ENCODE measurements at places on chromosomes 5 and 9. TPM values are rescaled to one million over a fixed set of nuclear protein-coding genes. Genes with fewer than 3 reads are reported as not detected.
A peak's percentile ranks its signal among the peaks of the same experiment; 100 is the strongest.

DNA sequence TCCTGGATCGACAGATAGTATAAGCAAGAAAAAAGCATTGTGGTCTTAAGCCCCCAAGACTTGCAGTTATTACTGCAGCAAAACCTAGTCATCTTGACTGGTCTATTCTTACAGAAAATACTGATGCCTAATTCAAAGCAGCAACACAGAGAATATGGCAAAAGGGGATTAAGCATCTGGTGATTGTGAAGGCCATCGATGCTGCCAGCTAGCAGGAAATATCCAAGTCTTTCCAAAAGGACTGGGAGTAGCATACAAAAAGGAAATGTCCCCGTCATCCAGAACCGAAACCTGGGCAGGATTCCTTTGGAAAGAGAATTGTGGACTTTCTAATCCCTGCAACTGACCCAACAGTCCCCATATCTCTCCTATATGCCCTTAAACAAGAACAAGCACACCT is 132.2 kb downstream of the SLF1 start:
- H3K27ac ChIP-seq, result no peak overlapping the region
- peaks cover 12% of the 10 kb centered on the region for H3K27me3 ChIP-seq
- H3K36me3 ChIP-seq, result no peaks in the 10 kb centered on the region
- no peak overlapping the region for H3K4me3 ChIP-seq
- peaks cover 7% of the 10 kb centered on the region for H3K4me1 ChIP-seq

DNA sequence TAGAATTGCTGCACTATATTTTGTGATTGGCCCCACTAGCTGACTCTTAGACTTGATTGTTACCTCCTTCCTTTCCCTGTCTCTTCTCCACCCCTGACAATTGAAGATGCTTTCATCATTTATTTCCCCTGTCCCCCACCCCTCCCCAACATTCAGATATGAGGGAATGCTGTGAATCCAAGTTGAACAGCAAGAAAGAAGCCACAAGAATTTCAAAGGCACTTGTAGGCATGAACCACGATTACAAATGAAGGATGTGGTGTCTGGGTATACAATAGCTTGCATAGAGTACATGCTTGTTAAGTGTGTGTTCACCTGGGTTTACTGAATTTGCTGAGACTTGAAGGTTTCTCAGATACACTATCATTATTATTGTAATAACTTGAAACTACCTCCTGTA is 78.3 kb upstream of the TRIO start:
- H3K4me3 ChIP-seq, result no peak overlapping the region
- peaks cover 3% of the 10 kb centered on the region for H3K27me3 ChIP-seq
- peak overlapping the region; percentile 34 for H3K27ac ChIP-seq
- peaks cover 53% of the 10 kb centered on the region for H3K4me1 ChIP-seq

The CSNK1A1 gene
- 290 TPM for total RNA-seq

The TMEM232 gene
- total RNA-seq, result 1.2 TPM

DNA sequence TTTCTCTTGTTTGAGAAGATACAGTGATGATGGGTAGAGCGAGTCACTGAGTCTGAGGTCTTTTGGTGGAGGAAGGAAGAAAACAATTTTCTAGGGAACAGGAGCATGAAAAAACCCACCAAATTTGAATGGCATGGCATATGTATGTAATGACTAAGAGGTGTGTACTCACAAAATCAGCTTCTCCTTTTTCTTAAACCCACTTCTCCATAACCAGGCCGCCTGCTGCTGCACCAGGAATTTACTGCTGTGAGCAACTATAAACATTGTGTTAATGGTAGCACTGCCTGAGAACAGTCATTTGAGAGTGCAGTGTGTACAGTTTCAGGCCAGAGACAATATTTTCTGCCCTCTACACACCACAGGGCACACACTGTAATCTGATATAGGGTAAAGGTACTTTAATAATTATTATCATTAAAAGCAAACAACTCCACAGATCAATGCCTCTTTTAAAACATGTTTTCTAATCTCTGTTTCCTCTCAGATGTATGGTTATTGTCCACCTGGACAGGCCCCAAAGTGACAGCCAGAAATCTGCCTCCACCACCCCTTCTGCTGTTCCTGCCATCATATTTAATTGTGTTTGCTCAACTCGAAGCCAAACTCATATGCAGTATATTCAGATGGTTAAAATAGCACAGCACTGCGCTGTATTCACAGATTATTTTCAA is 241.6 kb downstream of the KIAA0825 start:
- H3K27ac ChIP-seq, result no peak overlapping the region
- no peak for DNase-seq
- peaks cover 4% of the 10 kb centered on the region for H3K27me3 ChIP-seq
- no peaks in the 10 kb centered on the region for H3K36me3 ChIP-seq
- H3K4me1 ChIP-seq, result no peaks in the 10 kb centered on the region

GRCh38 chr5:140101179-140101578 is 12.7 kb upstream of the PURA start:
- no peaks in the 10 kb centered on the region for H3K4me1 ChIP-seq
- H3K27ac ChIP-seq, result no peak overlapping the region
- no peaks in the 10 kb centered on the region for H3K36me3 ChIP-seq

GRCh38 chr9:98450496-98450895 is 195.0 kb upstream of the TBC1D2 start:
- H3K27me3 ChIP-seq, result peaks cover 4% of the 10 kb centered on the region
- peak overlapping the region; percentile 38 for H3K4me3 ChIP-seq
- DNase-seq, result peak; percentile 81
- peaks cover 47% of the 10 kb centered on the region for H3K4me1 ChIP-seq
- peak overlapping the region; percentile 80 for H3K27ac ChIP-seq

GRCh38 chr5:61881821-61882487 is 424.1 kb upstream of the KIF2A start:
- no peak for DNase-seq
- H3K27me3 ChIP-seq, result no peaks in the 10 kb centered on the region
- no peaks in the 10 kb centered on the region for H3K36me3 ChIP-seq
- no peak overlapping the region for H3K27ac ChIP-seq

The TTC16 gene
- not detected for total RNA-seq

The OR1J2 gene
- total RNA-seq, result not detected

DNA sequence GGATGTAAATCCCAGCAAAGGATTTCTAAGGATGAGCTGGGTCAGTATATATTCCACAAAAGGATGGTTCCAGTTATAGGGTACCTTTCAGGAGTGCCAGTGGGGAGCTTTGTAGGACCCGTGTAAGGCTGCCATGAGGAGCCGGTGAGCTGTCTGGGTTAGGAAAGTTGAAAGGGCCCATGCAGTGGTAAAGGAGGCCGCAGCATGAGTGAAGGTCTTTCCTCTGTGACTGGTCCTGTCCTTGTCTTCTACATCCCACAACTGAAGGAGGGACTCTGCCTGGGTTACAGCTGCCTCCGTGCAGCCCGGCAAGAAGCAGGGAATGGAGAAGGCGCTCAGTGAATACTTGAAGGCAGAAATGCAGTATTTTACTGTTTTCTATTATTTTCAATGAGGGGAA is 58.9 kb downstream of the HSPA4 start:
- peaks cover 9% of the 10 kb centered on the region for H3K27me3 ChIP-seq
- 0 out of 2 replicates have a peak, but pooled peaks cover 5% of the 10 kb centered on the region for H3K36me3 ChIP-seq
- peaks cover 34% of the 10 kb centered on the region for H3K4me1 ChIP-seq
- no peak overlapping the region for H3K4me3 ChIP-seq
- no peak overlapping the region for H3K27ac ChIP-seq

The AGXT2 gene
- total RNA-seq, result not detected

GRCh38 chr9:14331120-14331519 is 17.2 kb upstream of the NFIB start:
- DNase-seq, result no peak
- H3K27ac ChIP-seq, result no peak overlapping the region
- H3K4me1 ChIP-seq, result peaks cover 14% of the 10 kb centered on the region
- H3K4me3 ChIP-seq, result no peak overlapping the region

DNA sequence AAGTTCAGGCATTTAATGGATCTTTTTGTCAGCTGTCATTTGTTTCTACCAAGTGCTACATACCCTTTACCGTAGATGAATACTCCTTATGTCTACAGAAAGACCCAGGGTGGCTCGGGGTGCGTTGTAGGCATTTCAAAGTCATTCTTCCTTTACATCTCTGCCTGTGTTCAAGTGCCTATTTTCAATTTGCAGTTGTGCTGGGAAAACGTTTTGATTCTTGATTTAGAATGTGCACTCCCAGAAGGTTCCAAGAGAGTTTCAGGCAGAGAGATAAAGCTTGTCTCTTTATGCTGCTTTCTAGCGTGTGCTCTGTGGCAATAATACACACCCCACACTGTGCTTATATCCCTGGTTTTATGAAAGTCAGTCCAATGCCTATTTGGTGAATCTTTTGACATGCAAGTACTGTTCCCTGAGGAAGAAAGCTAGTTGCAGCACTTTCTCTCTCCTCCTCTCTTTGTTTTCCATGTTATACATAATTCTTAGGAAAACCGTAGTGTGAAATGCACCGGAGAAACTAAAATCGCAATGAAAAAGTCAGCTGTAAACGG is 828.1 kb upstream of the ZNF608 start:
- no peaks in the 10 kb centered on the region for H3K36me3 ChIP-seq
- no peak for DNase-seq
- H3K27ac ChIP-seq, result no peak overlapping the region
- H3K4me3 ChIP-seq, result no peak overlapping the region

GRCh38 chr5:7456206-7456605 is 60.3 kb downstream of the ADCY2 start:
- H3K36me3 ChIP-seq, result no peaks in the 10 kb centered on the region
- no peaks in the 10 kb centered on the region for H3K4me1 ChIP-seq
- no peaks in the 10 kb centered on the region for H3K27me3 ChIP-seq
- H3K4me3 ChIP-seq, result no peak overlapping the region
- DNase-seq, result no peak

The PDGFRB gene
- total RNA-seq, result 186 TPM

DNA sequence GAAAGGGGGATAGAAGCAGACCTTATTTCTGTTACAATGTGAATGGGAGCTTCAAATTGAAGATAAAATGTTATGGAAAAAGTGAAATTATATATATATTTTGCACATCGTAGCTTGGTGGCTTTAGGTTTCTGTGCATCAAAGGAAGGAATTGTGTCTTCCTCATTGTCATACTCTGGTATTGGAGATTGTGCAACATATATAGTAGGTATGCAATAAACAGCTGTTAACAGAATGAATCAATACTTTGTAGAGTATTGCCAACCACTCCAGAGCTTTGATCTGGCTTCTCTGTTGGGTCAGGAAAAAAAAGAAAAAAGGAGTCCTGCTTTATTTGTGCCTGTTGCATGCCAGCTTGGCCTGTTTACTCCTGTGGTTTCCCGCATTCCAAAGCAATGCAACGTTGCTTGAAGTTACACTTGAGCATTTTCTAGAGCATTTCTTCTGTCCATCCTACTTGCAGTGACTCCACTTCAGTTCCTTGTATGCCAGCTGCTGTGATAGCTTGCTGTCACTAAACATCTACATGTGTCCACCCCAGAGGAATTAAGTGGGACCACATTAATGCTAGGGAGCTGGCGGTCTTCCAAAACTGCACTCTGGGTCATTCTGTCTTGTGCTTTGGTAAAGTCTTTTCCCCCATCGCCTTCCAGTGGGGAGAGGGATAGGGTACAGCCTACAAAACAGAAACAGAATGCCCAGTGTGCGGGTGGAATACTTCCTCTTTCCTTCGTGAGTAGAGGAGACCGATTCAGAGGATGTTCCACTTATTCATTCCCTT is 62.0 kb upstream of the MEF2C start:
- H3K4me1 ChIP-seq, result peaks cover 29% of the 10 kb centered on the region
- H3K4me3 ChIP-seq, result no peak overlapping the region
- peaks cover 11% of the 10 kb centered on the region for H3K27me3 ChIP-seq
- H3K36me3 ChIP-seq, result no peaks in the 10 kb centered on the region

GRCh38 chr9:3526997-3527940 is 1.5 kb upstream of the RFX3 start:
- H3K27ac ChIP-seq, result peak overlapping the region; percentile 100
- no peak for DNase-seq
- H3K4me1 ChIP-seq, result peaks cover 42% of the 10 kb centered on the region
- H3K36me3 ChIP-seq, result peaks cover 24% of the 10 kb centered on the region

- no peaks in the 10 kb centered on the region for H3K36me3 ChIP-seq
- no peaks in the 10 kb centered on the region for H3K27me3 ChIP-seq
- no peaks in the 10 kb centered on the region for H3K4me1 ChIP-seq
- no peak overlapping the region for H3K27ac ChIP-seq
- DNase-seq, result no peak
- no peak overlapping the region for H3K4me3 ChIP-seq
These were observed 608.9 kb downstream of the DTWD2 start for GRCh38 chr5:118379470-118379869.

DNA sequence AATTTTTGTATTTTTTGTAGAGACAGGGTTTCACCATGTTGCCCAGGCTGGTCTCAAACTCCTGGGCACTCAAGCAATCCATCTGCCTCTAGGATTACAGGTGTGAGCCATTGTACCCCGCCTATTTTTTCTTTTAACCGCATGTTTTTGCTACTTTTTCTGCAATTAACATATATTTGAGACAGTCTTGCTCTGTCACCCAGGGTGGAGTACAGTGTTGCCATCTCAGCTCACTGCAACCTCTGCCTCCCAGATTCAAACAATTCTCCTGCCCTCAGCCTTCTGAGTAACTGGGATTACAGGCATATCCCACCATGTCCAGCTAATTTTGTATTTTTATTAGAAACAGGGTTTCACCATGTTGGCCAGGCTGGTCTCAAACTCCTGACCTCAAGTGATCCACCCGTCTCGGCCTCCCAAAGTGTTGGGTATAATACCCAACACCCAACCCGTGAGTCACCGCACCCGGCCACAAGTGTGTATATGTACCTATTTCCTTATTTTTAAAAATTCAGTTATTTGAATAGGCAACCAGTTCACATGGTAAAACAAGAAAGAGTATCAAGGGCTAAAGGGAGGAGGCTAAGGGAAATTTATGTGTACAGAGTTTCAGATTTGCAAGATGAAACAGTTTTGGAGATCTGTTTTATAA is 13.3 kb downstream of the PHAX start:
- H3K4me3 ChIP-seq, result no peak overlapping the region
- H3K27me3 ChIP-seq, result no peaks in the 10 kb centered on the region
- H3K4me1 ChIP-seq, result peaks cover 6% of the 10 kb centered on the region
- 0 out of 2 replicates have a peak overlapping the region, but pooled peaks have one; percentile 36 for H3K27ac ChIP-seq
- H3K36me3 ChIP-seq, result peaks cover 24% of the 10 kb centered on the region
- no peak for DNase-seq

DNA sequence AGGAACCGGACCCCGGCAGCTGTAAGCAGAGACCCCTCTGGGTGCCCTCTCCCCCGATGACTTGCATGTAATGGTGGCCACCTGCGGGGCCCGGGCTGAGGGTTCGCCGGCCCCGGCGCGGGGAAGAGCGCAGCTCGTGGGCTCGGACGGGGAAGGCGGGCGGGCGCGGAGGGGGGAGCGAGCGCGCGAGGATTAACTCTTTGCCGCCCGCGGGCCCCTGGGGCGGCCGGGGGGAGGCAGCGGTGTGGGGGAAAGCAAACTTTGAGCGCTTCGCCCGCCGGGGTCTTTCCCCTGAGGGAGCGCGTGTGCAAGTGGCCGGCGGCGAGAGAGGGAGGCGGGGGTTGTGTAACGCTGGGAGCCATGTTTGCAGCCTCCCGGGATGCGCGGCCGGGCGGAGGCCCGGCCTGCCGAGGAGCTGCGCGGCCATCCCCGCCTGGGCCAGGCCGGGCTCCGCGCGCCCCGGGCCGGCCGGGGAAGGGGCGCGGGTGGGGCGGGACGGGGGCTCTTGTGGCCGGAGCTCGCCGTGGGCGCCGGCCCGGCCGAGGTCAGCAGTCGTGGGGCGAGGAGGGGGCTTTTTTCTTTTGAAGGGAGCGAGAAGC is 547 bp downstream of the ANP32B start:
- H3K27me3 ChIP-seq, result peaks cover 1% of the 10 kb centered on the region
- peak overlapping the region; percentile 75 for H3K27ac ChIP-seq
- peaks cover 49% of the 10 kb centered on the region for H3K4me1 ChIP-seq
- peaks cover 5% of the 10 kb centered on the region for H3K36me3 ChIP-seq
